ENCODE measurements at places on chromosomes 2 and 18.
A peak's percentile ranks its signal among the peaks of the same experiment; 100 is the strongest.

DNA sequence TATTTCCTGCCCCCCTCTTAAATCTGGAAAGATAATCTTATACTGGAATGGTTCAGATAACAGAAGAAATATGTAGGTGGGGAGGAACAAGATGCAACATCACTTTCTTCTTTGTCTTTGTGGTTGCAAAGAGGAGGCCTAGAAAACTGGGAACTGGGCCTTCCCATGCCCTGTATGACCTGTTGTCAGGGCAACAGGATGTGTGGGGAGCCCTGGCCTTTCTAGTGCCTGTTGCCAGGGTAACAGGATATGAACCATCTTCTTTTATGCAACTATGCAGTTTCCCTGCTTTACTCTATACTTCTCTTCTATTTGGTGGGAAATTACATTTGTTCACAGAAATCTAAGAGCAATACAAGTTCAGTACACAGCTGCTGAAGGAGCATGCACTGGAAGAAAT is 79.8 kb upstream of the PDE1A start:
- peak; percentile 4 for DNase-seq

DNA sequence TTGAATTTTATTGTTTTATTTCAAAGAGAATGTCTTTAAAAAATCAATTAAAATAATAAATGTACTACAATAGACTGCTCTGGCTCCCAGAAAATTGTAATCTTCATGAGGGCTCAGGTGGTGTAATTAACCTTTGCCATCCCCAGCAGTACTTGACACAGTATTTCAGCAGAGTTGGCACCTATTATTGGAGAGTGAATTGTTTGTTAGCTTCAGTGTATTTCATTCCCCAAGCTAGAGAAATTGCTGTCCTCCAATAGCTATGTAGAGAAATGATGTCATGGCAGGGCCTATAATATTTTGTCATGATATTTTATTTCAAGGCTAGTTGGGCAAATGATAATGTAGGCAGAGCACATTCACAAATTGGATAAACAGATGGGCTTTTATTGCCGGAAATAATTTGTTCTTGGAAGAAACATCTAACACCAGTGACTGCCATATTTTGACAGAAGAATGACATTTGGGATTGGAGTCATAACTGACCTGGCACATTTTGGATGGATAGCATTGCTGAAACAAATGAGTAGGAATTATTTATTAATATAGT is 712.0 kb upstream of the NXPH2 start:
- DNase-seq, result no peak

DNA sequence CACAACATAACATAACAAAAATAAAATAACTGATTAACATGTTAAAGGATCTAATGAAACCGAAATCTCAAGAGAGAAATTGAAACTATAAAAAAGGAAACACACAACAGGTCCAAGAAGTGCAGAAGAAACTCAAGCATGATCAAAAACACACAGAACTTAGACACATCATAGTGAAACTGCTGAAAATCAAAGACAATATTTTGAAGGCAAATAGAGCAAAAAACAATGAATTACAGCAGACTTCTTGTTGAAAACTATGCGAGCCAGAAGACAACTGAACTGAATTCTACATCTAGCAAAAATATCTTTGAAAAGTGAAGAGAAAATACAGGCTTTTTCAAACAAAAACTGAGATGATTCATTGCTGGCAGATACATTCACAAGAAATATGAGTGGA is 61.3 kb downstream of the UGP2 start:
- no peak for DNase-seq

- DNase-seq, result no peak
Observed at GRCh38 chr18:49520661-49521145, 33.7 kb upstream of the C18orf32 start.

DNA sequence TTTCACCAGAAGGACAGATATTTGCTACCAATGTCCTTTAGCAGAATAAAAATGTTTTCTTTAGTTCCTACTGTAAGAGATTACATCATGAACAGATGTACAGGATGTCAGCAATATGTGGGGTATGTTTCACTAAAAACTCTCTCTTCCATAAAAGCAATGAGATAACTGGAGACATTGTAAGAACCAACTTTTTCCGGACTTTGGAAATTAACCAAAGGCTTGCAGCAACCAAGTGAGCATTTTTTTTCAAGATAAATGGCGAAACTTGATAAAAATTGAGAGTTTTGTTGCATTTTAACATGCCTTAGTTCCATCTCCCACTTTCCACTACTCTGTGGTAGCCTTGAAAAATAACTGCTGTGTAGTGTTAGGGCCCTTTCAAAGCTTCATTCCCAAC is 429.8 kb upstream of the CDH2 start:
- no peak for DNase-seq

GRCh38 chr18:55287149-55287806 is 300.7 kb downstream of the TCF4 start:
- DNase-seq, result no peak

DNA sequence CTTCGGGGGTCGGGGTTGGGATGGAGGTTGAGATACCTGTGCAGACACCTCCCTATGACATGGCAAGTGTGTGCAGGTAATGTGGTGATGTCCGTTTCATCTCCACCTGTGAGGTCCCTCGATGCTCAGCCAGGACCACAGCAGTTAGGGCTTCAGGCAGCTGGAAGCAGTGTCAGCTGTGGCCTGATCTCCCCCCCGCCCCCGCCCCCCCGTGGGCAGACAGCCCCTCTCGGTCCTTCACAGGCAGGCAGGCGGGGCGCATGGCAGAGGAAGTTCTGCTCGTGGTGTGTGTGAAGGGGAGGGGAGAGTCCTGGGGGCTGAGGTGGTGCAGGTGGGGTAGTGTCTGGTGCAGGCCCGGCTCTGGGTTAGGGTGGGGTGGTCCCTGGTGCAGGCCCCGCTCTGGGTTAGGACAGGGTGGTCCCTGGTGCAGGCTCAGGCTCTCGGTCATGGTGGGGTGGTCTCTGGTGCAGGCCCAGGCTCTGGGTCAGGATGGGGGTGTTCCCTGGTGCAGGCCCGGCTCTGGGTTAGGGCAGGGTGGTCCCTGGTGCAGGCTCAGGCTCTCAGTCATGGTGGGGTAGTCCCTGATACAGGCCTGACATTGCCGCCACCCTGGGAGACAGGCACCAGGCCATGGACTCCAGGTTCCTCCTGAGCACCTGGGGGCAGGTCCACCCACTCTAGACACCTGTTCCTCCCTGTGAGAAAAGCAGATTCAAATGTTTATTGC is 94.3 kb downstream of the NFATC1 start:
- no peak for DNase-seq

DNA sequence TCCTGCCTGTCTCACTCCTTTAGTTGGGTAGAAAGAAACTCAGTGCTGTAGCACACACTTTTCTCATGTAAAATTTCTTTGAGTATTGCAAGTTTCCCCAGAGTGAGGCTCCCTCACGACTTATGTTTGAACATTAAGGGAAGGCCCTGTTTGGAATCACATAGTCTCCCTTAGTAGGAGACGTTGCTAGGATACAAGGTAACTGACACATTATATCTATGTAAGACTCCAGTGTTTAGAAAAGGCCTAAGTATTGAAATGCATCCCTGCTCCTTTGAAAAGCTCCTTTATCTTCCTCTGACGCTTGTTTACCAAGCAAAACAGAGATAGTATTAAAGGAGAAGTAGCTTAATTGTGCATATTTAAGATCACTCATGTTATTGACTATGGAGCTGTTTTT is 248.2 kb downstream of the PHLPP1 start:
- DNase-seq, result no peak

- DNase-seq, result no peak
Observed at GRCh38 chr2:62293490-62294271, 97.8 kb downstream of the B3GNT2 start.

DNA sequence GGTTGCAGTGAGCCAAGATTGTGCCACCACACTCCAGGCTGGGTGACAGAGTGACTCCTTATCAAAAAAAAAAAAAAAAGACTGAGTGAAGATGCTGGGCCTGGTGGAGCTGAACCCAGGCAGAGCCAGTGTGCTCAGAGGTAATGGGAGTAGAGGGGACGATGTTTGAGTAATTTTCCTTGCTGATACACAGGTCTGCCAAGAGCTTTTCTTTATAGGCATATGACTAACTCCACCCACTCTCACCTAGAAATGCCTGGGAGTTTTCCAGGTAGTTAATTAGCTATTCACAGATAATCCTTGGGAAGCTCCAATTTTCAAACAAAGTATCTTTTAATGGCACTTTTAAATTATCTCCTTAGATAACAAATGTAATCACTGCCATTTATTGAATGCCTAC is 33.4 kb upstream of the ACSL3 start:
- DNase-seq, result no peak

- no peak for DNase-seq
Observed at GRCh38 chr2:105443617-105444598, 45.1 kb upstream of the FHL2 start.

GRCh38 chr2:86072271-86072858 is 33.3 kb downstream of the POLR1A start:
- DNase-seq, result no peak

- DNase-seq, result no peak
Observed at GRCh38 chr2:120760446-120761135, 24.9 kb downstream of the GLI2 start.

- DNase-seq, result no peak
Observed at GRCh38 chr18:9915291-9916076, 1.7 kb downstream of the VAPA start.

DNA sequence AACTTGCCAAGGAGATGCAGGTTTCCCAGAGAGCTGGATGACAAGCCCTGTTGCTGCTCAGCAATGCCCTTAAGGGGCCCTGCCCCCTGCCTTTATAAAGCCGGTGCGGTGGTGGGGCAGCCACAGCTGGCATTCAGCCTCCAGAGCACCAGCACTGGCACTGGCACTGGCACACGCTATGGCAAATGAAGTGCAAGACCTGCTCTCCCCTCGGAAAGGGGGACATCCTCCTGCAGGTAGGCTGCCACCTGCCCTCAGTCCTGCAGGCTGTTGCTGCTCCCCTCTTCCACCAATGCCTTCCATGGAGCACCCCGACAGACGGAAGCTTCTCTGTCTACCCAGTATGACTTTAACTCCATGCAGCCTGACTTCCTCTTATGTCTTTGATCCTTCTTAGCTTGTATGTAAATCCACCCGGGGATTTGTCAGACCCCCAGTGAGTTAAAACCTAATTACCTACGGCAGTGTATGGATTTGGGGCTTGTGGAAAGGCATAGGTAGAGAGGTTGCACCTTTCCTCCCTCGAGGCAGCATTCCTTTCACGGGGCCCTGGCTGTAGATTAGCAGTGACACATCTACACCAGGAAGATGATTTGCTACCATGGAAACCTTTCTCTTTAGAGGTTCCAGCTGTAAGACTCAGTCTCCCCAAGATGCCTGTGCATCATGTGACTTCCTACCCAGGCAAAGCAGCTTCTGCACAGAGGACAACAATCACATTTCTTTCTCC is at the start of gene DAPL1:
DAPL1 (plus strand) TSS at position 123 of the 730 bp plus-strand sequence; CDS start at position 179, 56 bp downstream.
- DNase-seq, result no peak

DNA sequence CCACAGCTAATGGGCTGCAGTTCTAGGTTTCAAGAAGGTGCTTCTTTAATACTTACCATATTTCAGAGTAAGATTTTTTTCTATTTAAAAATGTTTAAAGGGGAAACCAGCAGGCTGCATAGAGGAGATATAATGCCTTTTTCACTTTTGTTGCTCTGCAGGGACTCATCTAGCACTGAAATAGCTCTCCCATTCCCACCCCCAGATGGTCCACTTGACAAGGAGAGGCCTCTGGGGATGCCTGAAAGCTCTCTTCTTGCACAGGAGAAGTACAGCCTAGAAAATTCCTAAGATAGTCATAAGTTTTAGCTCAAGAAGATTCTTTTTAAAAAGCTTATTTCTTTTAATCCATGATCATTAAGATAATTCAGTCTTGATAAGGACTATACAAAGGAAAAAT is 126.4 kb downstream of the CDH2 start:
- no peak for DNase-seq

- no peak for DNase-seq
Observed at GRCh38 chr18:24810561-24811305, 350.3 kb downstream of the HRH4 start.

DNA sequence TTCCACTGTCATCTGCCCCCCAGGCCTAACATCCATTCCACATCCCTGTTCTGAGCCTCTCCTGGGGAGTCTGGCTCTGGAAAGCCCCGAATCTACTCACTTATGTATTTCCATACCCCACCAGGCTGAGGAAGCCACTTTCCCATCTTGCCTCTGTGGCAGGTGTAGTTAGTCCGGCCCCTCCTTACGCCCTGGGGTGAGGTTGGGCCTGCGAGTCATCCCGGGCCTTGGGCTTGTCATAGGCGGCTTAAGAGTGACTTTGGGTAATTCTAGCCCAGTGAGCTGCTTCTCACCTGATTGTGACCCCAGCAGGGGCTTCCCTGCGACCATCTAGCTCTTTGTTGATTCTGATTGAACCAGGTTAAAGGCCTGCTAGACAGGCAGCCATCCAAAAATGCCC is 21.1 kb downstream of the PCARE start:
- peak; percentile 3 for DNase-seq

GRCh38 chr2:40204268-40204667 is 247.6 kb downstream of the SLC8A1 start:
- no peak for DNase-seq

- no peak for DNase-seq
Observed at GRCh38 chr2:164560902-164561301, 60.4 kb downstream of the GRB14 start.

DNA sequence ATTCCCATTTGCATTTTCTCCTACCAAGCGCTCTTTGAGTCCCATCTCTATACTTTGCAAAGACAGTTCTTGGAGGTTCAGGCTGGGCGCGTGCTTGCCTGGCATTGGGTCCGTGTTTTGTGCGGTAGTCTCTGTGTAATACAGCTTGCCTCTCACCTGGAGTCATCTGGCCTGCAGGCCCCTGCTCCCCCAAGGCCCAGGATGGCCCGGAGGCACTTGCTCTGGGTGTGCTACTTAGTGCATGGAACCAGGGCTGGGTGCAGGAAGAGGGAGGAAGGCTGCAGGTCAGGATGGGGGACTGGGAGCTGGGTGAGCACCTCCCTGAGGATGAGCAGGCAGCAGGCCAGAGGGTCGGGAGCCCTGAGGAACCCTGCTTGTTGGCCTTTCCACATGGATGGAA is 220.9 kb downstream of the LDLRAD4 start:
- no peak for DNase-seq

DNA sequence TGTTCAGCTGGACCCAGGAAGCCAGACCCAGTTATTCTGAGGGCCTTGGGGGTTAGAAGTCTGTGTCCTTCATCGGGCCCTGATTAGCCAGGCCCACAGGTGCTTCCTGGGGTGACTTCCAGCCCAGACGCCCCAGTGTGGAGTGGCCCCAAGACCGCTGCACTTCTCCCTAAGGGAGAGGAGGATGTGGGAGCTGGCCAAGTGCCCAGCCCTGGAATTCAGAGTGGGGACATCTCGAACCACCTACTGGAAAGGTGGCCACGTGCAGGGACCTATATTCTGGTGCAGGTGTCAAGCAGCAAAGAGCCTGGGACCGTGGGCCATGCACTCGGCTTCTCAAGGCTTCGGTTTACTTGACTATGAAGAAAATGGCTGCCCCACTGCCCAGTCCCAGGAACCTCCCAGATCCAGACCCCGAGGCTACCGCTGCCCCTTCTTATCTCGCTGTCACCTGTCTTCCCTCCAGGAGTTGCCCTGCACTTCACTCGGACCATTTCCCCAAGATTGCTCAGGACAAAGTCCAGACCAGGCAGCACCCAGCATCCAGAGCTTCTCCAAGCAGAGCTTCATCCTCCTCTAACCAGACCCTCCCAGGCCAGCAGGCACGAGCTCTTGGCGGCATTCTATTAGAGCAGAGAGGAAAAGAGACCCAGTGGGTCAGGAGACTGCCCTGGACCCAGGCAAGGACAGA is 142.8 kb upstream of the ID2 start:
- DNase-seq, result no peak
